ENCODE measurements at places on chromosomes 7 and 10. TPM values are rescaled to one million over a fixed set of nuclear protein-coding genes. Genes with fewer than 3 reads are reported as not detected.

- peaks cover 28% of the 10 kb centered on the region for H3K4me1 ChIP-seq
- H3K27ac ChIP-seq, result no peak overlapping the region
- H3K27me3 ChIP-seq, result peaks cover 1% of the 10 kb centered on the region
Measured at GRCh38 chr7:99365318-99366141, 9.0 kb upstream of the ARPC1B start.

The TCF7L2 gene
- 17.9 TPM for total RNA-seq

GRCh38 chr7:136050462-136050847 is 73.3 kb upstream of the MTPN start:
- H3K27me3 ChIP-seq, result peaks cover 4% of the 10 kb centered on the region
- H3K4me1 ChIP-seq, result no peaks in the 10 kb centered on the region
- H3K27ac ChIP-seq, result no peak overlapping the region
- H3K4me3 ChIP-seq, result no peak overlapping the region

DNA sequence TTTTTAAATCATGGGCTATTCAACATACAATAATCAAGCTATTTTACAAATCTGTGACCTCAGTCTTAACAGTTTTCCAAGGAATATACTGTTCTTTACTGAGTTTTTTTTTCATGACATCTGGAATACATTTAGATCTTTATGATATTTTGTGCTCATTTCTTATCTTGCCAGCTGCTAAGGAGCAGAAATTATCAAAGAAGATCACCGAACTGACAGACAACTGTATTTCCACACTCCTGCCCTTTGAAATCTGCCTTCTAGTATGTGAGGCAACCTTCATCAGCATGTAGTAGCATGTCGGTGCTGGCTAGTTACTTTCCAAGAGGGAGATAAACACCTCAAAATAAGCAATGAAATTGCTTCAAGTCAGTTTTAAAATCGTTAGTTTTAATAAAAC is 66.4 kb downstream of the NHLRC2 start:
- no peaks in the 10 kb centered on the region for H3K4me1 ChIP-seq
- no peaks in the 10 kb centered on the region for H3K27me3 ChIP-seq
- peaks cover 13% of the 10 kb centered on the region for H3K36me3 ChIP-seq
- no peak overlapping the region for H3K27ac ChIP-seq
- no peak for DNase-seq

The HMX3 gene
- total RNA-seq, result not detected

The OR6V1 gene
- total RNA-seq, result not detected

GRCh38 chr7:81672872-81673271 is 97.0 kb downstream of the HGF start:
- no peak for DNase-seq
- no peak overlapping the region for H3K4me3 ChIP-seq
- H3K27me3 ChIP-seq, result no peaks in the 10 kb centered on the region
- no peak overlapping the region for H3K27ac ChIP-seq
- H3K4me1 ChIP-seq, result peaks cover 15% of the 10 kb centered on the region

- peaks cover 64% of the 10 kb centered on the region for H3K27me3 ChIP-seq
- H3K36me3 ChIP-seq, result no peaks in the 10 kb centered on the region
- DNase-seq, result no peak
Measured at GRCh38 chr7:151810441-151811232, 66.3 kb downstream of the PRKAG2 start.

GRCh38 chr10:27345455-27345920 is 104.9 kb upstream of the ACBD5 start:
- no peak overlapping the region for H3K27ac ChIP-seq
- H3K4me1 ChIP-seq, result no peaks in the 10 kb centered on the region
- H3K27me3 ChIP-seq, result peaks cover 21% of the 10 kb centered on the region
- no peak for DNase-seq
- H3K4me3 ChIP-seq, result no peak overlapping the region
- H3K36me3 ChIP-seq, result no peaks in the 10 kb centered on the region

The SKIDA1 gene
- total RNA-seq, result 0.81 TPM

The CRHR2 gene
- total RNA-seq, result not detected

GRCh38 chr7:154857240-154857639 is 145.7 kb downstream of the PAXIP1 start:
- no peak overlapping the region for H3K4me3 ChIP-seq
- H3K36me3 ChIP-seq, result no peaks in the 10 kb centered on the region
- DNase-seq, result no peak

DNA sequence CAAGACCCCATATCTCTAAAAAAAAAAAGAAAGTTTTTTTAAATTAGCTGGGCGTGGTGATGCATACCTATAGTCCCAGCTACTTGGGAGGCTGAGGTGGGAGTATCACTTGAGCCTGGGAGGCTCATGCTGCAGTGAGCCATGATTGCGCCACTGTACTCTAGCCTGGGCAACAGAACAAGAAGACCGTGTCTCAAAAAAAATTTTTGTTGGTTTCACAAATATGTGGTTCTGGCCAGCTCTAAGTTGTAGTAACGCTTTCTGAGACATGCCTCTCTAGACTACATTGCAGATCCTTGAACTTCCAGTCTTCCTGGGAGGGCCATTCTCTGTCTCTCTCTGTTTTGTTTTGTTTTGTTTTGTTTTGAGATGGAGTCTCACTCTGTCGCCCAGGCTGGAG is 24.6 kb upstream of the RHBDD2 start:
- H3K27me3 ChIP-seq, result peaks cover 14% of the 10 kb centered on the region
- H3K4me3 ChIP-seq, result no peak overlapping the region
- H3K27ac ChIP-seq, result no peak overlapping the region
- no peaks in the 10 kb centered on the region for H3K36me3 ChIP-seq
- H3K4me1 ChIP-seq, result no peaks in the 10 kb centered on the region

DNA sequence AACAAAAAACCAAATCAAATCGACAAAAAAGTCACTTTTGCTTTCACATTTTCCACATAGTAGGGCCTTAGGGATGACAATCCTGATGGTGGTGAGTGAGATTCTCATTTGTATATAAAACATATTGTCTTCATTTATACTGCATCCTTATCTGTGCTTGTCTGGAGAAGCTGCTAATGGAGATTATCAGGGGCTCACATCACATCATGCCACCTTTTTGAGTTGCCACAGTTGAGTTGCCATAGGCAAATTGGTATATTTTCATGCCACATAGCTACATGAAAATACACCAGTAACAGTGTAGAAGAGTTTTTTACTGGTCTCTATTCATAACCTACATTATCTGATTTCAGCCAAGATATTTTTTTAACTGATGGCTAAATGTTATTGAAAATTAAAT is 85.3 kb downstream of the CNTNAP2 start:
- no peaks in the 10 kb centered on the region for H3K36me3 ChIP-seq
- no peaks in the 10 kb centered on the region for H3K4me1 ChIP-seq
- no peak overlapping the region for H3K4me3 ChIP-seq
- DNase-seq, result no peak
- H3K27me3 ChIP-seq, result peaks cover 1% of the 10 kb centered on the region
- H3K27ac ChIP-seq, result no peak overlapping the region

The ZNF438 gene
- 3.1 TPM for total RNA-seq

- no peak overlapping the region for H3K4me3 ChIP-seq
- no peak overlapping the region for H3K27ac ChIP-seq
- no peak for DNase-seq
- peaks cover 22% of the 10 kb centered on the region for H3K27me3 ChIP-seq
Measured at GRCh38 chr10:113320211-113320610, 232.6 kb upstream of the HABP2 start.

DNA sequence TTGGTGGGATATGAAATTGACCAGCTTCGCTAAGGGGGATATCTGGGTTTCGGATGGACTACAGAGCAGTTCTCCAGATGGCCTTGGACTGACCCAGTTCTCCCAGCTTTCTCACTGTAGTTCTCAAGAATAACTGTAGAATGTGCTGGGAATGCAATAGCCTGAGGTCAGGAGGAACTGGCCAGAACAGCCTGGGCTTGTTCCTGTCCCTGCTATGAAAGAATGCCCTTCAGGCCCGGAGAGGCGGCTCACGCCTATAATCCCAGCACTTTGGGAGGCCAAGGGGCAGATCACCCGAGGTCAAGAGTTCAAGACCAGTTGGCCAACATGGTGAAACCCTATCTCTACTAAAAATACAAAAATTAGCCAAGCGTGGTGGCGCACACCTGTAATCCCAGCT is 12.3 kb upstream of the TSPAN14 start:
- DNase-seq, result no peak
- no peaks in the 10 kb centered on the region for H3K36me3 ChIP-seq
- H3K27me3 ChIP-seq, result peaks cover 20% of the 10 kb centered on the region
- H3K4me3 ChIP-seq, result no peak overlapping the region
- peaks cover 32% of the 10 kb centered on the region for H3K4me1 ChIP-seq
- no peak overlapping the region for H3K27ac ChIP-seq

DNA sequence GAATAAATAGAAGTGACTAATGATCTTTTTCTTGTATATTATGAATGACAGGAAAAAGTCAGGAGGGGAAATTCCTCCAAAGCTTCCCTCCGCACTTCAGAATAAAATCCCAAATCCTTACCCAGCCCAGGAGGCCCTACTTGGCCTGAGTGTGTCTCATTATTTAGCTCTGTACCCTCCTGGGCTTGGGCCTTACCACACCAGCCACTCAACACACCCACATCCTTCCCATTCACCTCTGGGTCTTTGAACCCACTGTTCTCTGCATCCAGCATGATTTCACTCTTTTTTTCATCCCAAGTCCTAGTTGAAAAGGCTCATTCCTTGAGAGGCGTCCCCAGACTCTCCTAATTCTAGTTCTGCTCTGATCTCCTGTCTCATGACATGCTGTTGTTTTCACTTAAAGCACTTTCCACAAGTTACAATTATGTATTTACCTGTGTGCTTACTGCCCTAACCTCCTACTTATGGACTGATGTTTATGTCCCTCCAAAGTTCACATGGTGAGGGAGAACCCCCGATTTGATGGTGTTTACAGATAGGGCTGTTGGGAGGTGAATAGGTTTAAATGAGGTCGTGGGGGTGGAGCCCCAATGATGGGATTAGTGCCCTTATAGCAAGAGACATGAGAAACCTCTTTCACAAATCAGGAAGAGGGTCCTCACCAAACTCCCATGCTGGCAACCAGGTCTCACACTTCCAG is 6.4 kb downstream of the NOD1 start:
- peaks cover 12% of the 10 kb centered on the region for H3K36me3 ChIP-seq
- DNase-seq, result no peak
- peak overlapping the region; percentile 59 for H3K27ac ChIP-seq

DNA sequence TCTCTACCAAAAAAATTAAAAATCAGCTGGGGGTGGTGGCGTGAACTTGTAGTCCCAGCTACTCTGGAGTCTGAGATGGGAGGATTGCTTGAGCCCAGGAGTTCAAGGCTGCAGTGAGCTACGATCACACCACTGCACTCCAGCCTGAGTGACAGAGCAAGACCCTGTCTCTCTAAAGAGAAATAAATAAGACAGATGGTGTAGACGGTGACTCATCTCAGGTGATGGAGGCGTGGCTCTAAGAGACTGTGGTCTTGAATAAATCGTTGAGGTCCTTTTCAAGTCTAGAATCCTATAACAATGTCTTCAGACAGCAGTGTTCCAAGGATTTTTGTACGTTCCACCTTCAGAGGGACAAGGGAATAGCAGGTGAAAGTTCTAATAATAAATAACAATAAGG is 53.8 kb upstream of the PFKFB3 start:
- no peak for DNase-seq
- H3K4me1 ChIP-seq, result peaks cover 31% of the 10 kb centered on the region
- no peak overlapping the region for H3K27ac ChIP-seq
- no peak overlapping the region for H3K4me3 ChIP-seq
- peaks cover 2% of the 10 kb centered on the region for H3K27me3 ChIP-seq

DNA sequence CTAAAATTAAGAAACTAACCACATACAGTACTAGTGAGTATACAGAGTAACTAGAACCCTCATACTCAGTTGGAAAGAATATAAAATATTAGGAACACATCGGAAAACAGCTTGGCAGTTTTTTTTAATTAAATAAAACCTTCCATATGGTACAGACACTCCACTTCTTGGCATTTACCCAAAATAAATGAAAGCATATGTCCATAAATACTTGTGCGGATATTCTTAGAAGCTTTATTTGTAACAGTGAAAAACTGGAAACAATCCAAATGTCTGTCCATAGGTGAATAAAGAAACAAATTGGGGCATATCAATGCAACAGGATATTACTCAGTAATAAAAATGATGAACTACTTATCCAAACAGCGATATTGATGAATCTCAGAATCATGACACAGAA is 410.0 kb downstream of the HTR7 start:
- no peak overlapping the region for H3K4me3 ChIP-seq
- no peaks in the 10 kb centered on the region for H3K4me1 ChIP-seq
- H3K36me3 ChIP-seq, result no peaks in the 10 kb centered on the region
- H3K27ac ChIP-seq, result no peak overlapping the region

The NRG3 gene
- not detected for total RNA-seq

- no peaks in the 10 kb centered on the region for H3K27me3 ChIP-seq
- DNase-seq, result no peak
- no peak overlapping the region for H3K4me3 ChIP-seq
- no peak overlapping the region for H3K27ac ChIP-seq
Measured at GRCh38 chr7:115635876-115636275, 394.7 kb downstream of the TFEC start.

DNA sequence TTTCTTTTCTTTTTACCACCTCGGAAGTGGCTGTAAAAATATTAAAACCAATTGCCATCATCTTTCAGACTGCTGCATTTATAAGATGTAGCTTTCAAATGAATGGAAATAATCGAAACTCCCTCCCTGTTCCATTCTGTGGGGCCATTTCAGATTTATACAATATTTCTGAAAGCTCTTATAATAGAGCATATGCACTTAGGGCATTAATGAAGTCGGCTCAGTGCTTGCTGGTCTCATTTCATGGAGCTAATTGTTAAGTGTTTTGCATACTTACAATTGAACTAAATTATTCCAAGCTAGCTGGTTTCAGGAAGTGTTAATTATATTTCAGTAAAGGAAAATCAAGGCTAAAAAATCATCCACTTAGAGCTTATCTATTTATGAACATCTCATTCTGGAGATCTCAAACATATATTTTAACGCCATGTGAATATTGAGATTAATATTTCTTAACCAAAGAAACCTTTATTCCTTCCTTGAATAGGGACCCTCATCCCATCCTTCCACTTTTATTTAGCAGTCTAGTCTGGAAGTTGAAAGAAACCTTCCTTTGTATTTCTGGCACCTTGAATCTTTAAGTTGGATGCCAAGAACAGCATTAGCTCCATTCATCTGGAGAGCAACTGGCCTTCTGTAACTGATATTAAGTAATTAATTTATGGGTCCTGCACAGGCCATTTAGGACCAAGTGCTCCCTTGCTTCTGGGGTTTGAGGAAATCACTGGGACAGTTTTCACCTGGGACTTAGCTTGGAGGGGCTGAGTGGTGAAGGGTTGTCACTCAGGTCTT is 45.1 kb downstream of the RPS24 start:
- DNase-seq, result no peak
- H3K36me3 ChIP-seq, result no peaks in the 10 kb centered on the region
- H3K4me3 ChIP-seq, result no peak overlapping the region
- no peaks in the 10 kb centered on the region for H3K4me1 ChIP-seq
- peaks cover 9% of the 10 kb centered on the region for H3K27me3 ChIP-seq
- no peak overlapping the region for H3K27ac ChIP-seq

- H3K4me3 ChIP-seq, result no peak overlapping the region
- no peak overlapping the region for H3K27ac ChIP-seq
- peaks cover 27% of the 10 kb centered on the region for H3K27me3 ChIP-seq
- no peak for DNase-seq
- no peaks in the 10 kb centered on the region for H3K36me3 ChIP-seq
Measured at GRCh38 chr7:132343199-132343598, 233.1 kb downstream of the PLXNA4 start.

GRCh38 chr7:13047061-13047460 is 359.6 kb downstream of the ARL4A start:
- H3K36me3 ChIP-seq, result no peaks in the 10 kb centered on the region
- DNase-seq, result no peak
- no peaks in the 10 kb centered on the region for H3K27me3 ChIP-seq

The SPDYE6 gene
- total RNA-seq, result not detected

GRCh38 chr10:11197266-11197712 is 179.6 kb downstream of the CELF2 start:
- H3K4me3 ChIP-seq, result peak overlapping the region; percentile 15
- peaks cover 1% of the 10 kb centered on the region for H3K27me3 ChIP-seq
- H3K36me3 ChIP-seq, result peaks cover 7% of the 10 kb centered on the region
